Fibroblast of villous mesenchyme (primary cell): ENCODE measurements at places on chromosomes 4 and X.

DNA sequence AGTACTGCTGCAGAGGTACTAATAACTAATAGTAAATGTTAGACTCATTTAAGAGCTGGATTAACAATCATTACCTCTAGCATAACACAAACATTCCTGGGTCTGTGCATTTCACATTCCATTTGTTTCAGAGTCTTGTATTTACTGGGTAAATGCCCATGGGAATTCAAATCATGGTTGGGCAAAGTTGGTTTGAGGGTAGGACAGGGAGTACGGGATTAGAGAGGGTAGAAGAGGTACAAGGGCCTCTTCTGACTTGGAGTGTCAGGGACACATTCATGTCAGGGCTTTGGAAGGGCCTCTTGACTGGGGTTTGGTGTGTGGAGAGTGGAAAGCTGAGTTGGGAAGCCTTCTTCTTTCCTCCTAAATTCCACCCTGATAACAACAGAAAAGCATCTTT is 65.9 kb downstream of the WWC2 start:
- DNase-seq, result no peak

- DNase-seq, result peak; percentile 67
Measured at GRCh38 chrX:119512146-119512800, 44.0 kb downstream of the SLC25A5 start.

DNA sequence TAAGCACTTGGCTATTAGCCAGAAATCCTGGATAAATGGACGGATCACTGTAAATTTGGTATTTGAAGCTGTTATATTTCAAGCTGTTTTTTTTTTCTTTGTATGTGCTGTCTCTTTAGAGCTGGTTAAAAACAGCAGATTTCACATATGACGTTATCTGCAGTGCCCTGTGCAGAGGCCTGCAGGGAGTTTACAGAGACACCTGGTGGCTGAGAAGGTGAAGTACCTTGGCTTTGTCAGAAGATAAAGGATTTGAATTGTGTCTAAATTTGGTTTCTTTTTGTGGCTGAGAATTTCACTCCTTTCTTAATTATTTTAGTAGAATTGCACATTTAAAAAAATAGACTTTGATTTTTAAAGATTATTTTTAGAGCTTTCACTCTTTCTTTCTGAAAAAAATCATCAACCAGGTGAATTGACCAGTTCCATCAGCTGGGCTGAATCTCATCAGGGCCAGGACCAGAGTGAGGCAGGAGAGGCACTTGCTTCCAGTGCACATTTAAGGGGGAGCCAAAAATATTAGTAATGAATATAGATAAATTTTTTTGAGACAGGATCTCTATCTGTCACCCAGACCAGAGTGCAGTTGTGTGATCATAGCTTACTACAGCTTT is 9.6 kb upstream of the CHRNA9 start:
- peak; percentile 76 for DNase-seq

- no peak for DNase-seq
Measured at GRCh38 chr4:80333121-80333520, 2.4 kb upstream of the CFAP299 start.

- DNase-seq, result peak; percentile 88
Measured at GRCh38 chr4:41709844-41710481, 38.6 kb downstream of the PHOX2B start.
